Activated T-helper 1 cell treated with anti-CD3 and anti-CD28 coated beads, Interleukin-12 subunit alpha, Interleukin-12 subunit beta, Interleukin-2, Interleukin-4 antibody, amounts not matched to agents 30 ng/mL and 10 ng/mL and 1 ng/mL, durations not matched to agents 14 hours and 24 hours and 36 hours (primary cell): ENCODE measurements at places on chromosomes 6 and 20. TPM values are rescaled to one million over a fixed set of nuclear protein-coding genes. Genes with fewer than 3 reads are reported as not detected.

GRCh38 chr6:162068340-162068739 is 659.2 kb downstream of the PRKN start:
- DNase-seq = no peak
- no peaks in the 10 kb centered on the region for H3K27me3 ChIP-seq
- no peaks in the 10 kb centered on the region for H3K36me3 ChIP-seq
- no peaks in the 10 kb centered on the region for H3K4me1 ChIP-seq
- H3K27ac ChIP-seq = no peak overlapping the region

ISM1 gene
- 2.0 and 2.4 TPM in 2 replicates for total RNA-seq

GRCh38 chr6:33632558-33633039 is 11.5 kb downstream of the ITPR3 start:
- H3K36me3 ChIP-seq = peaks cover 19% of the 10 kb centered on the region
- peak; percentile 40 for DNase-seq
- H3K27me3 ChIP-seq = no peaks in the 10 kb centered on the region

GRCh38 chr6:97322811-97323210 is 39.8 kb upstream of the MMS22L start:
- peaks cover 2% of the 10 kb centered on the region for H3K27me3 ChIP-seq
- no peaks in the 10 kb centered on the region for H3K36me3 ChIP-seq
- H3K4me3 ChIP-seq = no peak overlapping the region
- no peak overlapping the region for H3K27ac ChIP-seq

- H3K4me1 ChIP-seq = no peaks in the 10 kb centered on the region
- H3K36me3 ChIP-seq = no peaks in the 10 kb centered on the region
- H3K4me3 ChIP-seq = no peak overlapping the region
- no peaks in the 10 kb centered on the region for H3K27me3 ChIP-seq
Observed at GRCh38 chr20:6756693-6757595, 10.5 kb upstream of the BMP2 start.

ZNF831 gene
- 3.4 and 3.6 TPM in 2 replicates for total RNA-seq

TPMT gene
- total RNA-seq = 1.2 and 1.3 TPM in 2 replicates

- no peak for DNase-seq
- H3K27ac ChIP-seq = no peak overlapping the region
- H3K4me1 ChIP-seq = no peaks in the 10 kb centered on the region
Observed at GRCh38 chr20:62702895-62703852, 5.5 kb upstream of the NTSR1 start.

GRCh38 chr6:9745476-9745875 is 669.4 kb downstream of the TFAP2A start:
- no peak overlapping the region for H3K27ac ChIP-seq
- no peak overlapping the region for H3K4me3 ChIP-seq
- DNase-seq = no peak
- H3K36me3 ChIP-seq = no peaks in the 10 kb centered on the region
- H3K4me1 ChIP-seq = no peaks in the 10 kb centered on the region

LHFPL5 gene
- total RNA-seq = not detected in 2 replicates

DNA sequence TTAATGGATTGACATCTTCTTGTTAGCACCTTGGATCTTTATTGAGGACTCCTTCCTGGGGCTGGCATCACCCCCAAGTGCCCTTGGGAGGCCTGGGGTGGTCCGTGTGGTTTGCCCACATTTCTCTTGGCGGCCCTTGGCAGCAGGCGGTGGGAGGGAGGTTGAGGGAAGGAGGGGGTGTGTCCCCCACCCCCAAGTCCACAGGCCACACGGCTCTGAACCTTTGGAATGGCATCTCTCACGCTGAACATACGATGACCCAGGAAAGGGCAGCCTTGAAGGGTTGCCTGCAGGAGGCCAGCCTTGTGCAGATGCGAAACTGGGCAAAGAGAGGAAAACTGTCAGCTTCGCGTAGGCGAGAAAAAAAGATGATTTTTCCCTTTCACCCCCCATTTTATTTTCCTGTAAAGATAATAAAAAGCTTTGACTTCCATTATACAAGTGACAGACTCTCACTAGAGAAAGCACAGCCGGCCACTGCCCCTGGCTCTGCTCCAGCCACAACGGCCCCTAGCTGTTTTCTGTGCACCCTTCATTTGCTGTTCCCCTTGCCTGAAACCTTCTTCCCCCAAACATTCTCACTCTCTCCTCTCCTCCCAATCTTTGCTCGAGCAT is 56.2 kb downstream of the SLC2A10 start:
- H3K27ac ChIP-seq = no peak overlapping the region
- H3K27me3 ChIP-seq = peaks cover 3% of the 10 kb centered on the region
- H3K4me1 ChIP-seq = no peaks in the 10 kb centered on the region
- no peak for DNase-seq

DNA sequence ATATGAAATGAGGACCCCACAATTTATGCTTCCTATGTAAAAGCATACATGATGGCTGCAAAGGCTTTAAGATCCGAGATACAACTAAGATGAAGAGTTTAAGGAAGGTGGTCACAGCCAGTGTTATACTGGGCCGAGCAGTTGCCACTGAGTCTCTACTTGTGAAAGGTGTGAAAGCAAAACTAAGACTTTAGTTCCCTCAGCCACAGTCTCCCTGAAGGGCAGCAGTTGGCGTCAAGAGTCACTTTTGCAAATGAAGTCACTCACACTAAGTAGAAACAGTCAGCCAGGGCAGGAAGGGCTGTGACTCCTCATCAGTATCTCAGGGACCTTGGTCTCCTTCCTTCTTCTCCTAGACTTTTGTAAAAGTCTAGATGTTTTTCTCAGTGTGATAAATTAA is 191.6 kb upstream of the MCHR2 start:
- H3K4me3 ChIP-seq = no peak overlapping the region
- no peaks in the 10 kb centered on the region for H3K36me3 ChIP-seq
- H3K4me1 ChIP-seq = no peaks in the 10 kb centered on the region
- H3K27me3 ChIP-seq = no peaks in the 10 kb centered on the region

GRCh38 chr20:41671143-41671542 is 53.0 kb upstream of the CHD6 start:
- no peak overlapping the region for H3K4me3 ChIP-seq
- H3K27me3 ChIP-seq = peaks cover 10% of the 10 kb centered on the region
- DNase-seq = no peak
- peaks cover 2% of the 10 kb centered on the region for H3K36me3 ChIP-seq

CEP250 gene
- 44.4 and 45.6 TPM in 2 replicates for total RNA-seq

SCAND1 gene
- total RNA-seq = 39.7 and 41.2 TPM in 2 replicates

BNIP5 gene
- not detected in 2 replicates for total RNA-seq

DNA sequence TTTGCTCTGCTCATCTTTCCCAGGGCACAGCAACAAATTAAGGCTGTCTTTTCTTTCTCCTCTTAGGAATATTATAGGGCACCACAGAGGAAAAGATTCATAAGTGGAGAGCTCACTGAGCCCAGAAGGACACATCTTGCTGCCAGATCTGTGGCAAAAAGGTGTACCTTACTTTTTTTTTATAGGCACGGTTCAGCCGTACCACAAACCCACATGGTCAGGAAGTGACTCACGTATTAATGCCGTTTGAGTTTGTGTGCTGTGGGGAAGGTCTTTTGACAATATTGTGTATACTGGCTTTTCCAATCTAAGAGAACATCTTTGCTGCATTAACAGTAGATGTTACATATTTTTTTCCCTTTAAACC is 28.4 kb downstream of the PAQR8 start:
- peak overlapping the region; percentile 66 for H3K4me3 ChIP-seq
- H3K4me1 ChIP-seq = peaks cover 58% of the 10 kb centered on the region
- H3K36me3 ChIP-seq = peaks cover 3% of the 10 kb centered on the region
- H3K27me3 ChIP-seq = peaks cover 5% of the 10 kb centered on the region
- DNase-seq = peak; percentile 68
- H3K27ac ChIP-seq = peak overlapping the region; percentile 88

CLPSL1 gene
- not detected in 2 replicates for total RNA-seq

DNA sequence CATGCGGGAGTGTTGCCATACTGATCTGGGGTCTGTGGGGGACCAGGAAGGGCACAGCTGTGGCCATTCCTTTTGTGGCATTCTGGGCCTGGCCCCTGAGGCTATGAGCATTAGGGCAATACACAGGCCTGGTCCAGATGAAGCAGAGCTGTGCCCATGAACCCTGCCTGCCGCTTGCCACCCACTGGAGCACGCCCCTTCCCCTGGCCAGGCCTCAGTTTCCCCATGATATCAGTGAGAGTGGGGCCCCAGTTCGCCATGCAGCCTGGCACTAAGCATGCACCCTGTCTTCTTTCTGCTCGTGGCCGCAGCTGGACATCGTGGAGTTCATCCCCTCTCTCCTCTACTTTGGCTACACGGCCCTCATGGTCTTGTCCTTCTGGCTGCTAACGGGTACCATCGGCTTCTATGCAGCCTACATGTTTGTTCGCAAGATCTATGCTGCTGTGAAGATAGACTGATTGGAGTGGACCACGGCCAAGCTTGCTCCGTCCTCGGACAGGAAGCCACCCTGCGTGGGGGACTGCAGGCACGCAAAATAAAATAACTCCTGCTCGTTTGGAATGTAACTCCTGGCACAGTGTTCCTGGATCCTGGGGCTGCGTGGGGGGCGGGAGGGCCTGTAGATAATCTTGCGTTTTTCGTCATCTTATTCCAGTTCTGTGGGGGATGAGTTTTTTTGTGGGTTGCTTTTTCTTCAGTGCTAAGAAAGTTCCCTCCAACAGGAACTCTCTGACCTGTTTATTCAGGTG is 42.4 kb downstream of the PLAGL2 start:
- H3K4me1 ChIP-seq = no peaks in the 10 kb centered on the region
- peaks cover 41% of the 10 kb centered on the region for H3K36me3 ChIP-seq
- no peak overlapping the region for H3K4me3 ChIP-seq
- no peaks in the 10 kb centered on the region for H3K27me3 ChIP-seq

DNA sequence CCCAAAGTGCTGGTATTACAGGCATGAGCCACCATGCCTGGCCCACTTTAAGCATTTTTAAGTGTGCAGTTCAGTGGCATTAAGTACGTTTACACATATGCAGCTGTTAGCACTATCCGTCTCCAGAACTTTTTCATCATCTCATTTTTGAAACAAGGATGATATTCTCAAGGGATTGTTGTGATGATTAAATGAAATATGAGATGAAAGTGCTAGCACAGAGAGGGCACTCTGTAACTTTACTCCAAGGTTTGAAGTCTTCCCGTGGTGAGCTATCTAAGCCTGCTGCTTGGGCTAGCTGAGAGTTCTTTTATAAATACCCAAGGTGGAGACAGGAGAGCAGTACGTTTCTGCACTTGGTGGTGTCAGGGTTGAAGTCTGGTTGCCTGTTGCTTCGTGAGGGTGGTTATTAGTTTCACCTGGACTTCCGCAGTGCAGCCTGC is 6.6 kb downstream of the TM9SF4 start:
- no peaks in the 10 kb centered on the region for H3K27me3 ChIP-seq
- DNase-seq = no peak
- H3K36me3 ChIP-seq = peaks cover 11% of the 10 kb centered on the region
- H3K4me1 ChIP-seq = peaks cover 39% of the 10 kb centered on the region

GRCh38 chr6:96721227-96721626 is 116.0 kb downstream of the GPR63 start:
- no peak for DNase-seq
- H3K27me3 ChIP-seq = peaks cover 5% of the 10 kb centered on the region
- no peak overlapping the region for H3K4me3 ChIP-seq
- no peaks in the 10 kb centered on the region for H3K36me3 ChIP-seq
- H3K4me1 ChIP-seq = no peaks in the 10 kb centered on the region
- H3K27ac ChIP-seq = no peak overlapping the region

HAO1 gene
- total RNA-seq = not detected in 2 replicates

ARMC12 gene
- total RNA-seq = 0.24 and 0.41 TPM in 2 replicates

DNA sequence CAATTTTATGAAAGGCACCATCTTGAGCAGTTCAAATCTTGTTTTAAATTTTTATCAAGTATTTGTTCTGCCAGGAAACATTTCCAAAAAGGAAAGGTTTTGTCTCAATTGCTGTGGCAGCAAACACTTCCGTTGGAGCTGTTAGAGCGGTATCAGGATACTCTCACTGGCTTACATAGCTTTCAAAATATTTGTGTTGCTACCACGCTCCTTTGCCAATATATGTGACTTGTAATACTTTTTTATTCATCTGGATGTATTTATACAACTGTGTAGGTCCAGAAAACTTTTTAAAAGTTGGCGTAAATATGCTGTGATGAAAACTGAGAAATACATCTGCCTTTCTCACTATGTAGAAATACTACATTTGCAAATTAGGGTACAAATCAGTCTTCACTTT is 37.8 kb upstream of the NHSL1 start:
- no peak overlapping the region for H3K27ac ChIP-seq
- peaks cover 25% of the 10 kb centered on the region for H3K27me3 ChIP-seq
- H3K4me3 ChIP-seq = no peak overlapping the region
- DNase-seq = no peak

FGD2 gene
- 0.65 and 1.5 TPM in 2 replicates for total RNA-seq

DNA sequence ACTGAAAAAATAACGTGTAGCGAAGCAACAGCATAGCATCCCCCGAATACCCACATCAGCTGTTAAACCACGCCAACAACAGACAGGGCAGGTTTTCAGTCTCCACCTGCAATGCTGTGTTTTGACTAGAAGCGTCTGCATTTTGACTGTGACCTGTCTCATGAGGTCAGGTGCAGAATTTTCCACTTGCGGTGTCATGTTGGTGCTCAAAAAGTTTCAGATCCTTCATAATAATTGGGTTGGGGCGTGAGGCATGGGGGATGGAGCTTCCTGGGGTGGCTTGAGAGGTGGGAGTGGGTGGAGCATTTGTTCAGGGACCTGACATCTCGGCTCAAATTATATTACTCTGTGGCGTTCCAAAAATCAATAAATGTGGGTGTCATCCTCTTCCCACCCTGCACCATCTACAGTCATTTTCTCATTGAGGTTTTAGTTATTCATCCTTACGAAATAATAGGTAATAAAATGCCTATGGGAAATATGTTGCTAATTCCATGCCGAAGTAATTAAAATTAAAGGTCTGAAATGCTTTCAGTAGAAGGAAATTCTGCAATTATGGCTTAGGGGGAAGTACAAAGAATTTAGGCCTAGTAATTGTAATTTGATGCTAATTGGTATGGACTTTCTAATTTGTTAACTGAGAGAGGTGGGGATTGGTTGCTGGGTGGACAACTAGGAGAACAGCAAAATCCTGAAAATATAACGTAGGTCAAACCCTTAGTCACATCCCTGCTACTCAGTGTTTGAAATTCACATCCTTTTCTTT is 81.0 kb downstream of the TIAM2 start:
- peaks cover 2% of the 10 kb centered on the region for H3K27me3 ChIP-seq
- no peak for DNase-seq
- H3K27ac ChIP-seq = no peak overlapping the region
- no peak overlapping the region for H3K4me3 ChIP-seq

NOTCH4 gene
- total RNA-seq = 0.66 and 0.73 TPM in 2 replicates

- H3K4me3 ChIP-seq = no peak overlapping the region
- H3K4me1 ChIP-seq = peaks cover 67% of the 10 kb centered on the region
- DNase-seq = no peak
Observed at GRCh38 chr6:158773581-158774449, 45.4 kb downstream of the EZR start.

GRCh38 chr6:125818225-125818657 is 27.5 kb downstream of the NCOA7 start:
- H3K27ac ChIP-seq = no peak overlapping the region
- no peaks in the 10 kb centered on the region for H3K27me3 ChIP-seq
- no peak overlapping the region for H3K4me3 ChIP-seq
- H3K4me1 ChIP-seq = peaks cover 54% of the 10 kb centered on the region
- no peak for DNase-seq
- peaks cover 36% of the 10 kb centered on the region for H3K36me3 ChIP-seq

PSORS1C2 gene
- total RNA-seq = not detected in 2 replicates

DNA sequence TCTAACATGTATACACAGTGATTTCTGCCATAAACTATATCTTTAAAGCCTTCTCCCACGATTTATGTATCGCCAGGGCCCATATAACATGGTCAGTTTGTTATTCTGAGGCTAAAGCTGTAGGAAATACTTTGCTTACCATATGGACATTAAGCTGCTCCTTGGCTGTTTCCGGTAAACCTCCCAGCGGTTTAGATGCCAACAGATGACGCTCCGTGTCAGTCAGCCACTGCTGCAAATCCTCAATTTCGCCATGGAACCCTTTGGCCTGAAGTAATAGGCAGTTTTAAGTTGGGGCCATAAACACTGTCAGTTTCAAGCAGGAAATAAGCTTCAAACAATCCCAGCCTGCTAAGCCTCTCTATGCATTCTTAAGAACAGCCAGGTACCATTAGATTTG is 145.4 kb downstream of the DST start:
- no peaks in the 10 kb centered on the region for H3K36me3 ChIP-seq
- no peak overlapping the region for H3K4me3 ChIP-seq
- no peak overlapping the region for H3K27ac ChIP-seq
- H3K4me1 ChIP-seq = no peaks in the 10 kb centered on the region
- no peak for DNase-seq
